Astrocyte of the hippocampus (primary cell): ENCODE measurements at places on chromosomes 2 and 18.

GRCh38 chr18:3263132-3263700, 1.3 kb downstream of the MYL12B start:
- no peak for DNase-seq

DNA sequence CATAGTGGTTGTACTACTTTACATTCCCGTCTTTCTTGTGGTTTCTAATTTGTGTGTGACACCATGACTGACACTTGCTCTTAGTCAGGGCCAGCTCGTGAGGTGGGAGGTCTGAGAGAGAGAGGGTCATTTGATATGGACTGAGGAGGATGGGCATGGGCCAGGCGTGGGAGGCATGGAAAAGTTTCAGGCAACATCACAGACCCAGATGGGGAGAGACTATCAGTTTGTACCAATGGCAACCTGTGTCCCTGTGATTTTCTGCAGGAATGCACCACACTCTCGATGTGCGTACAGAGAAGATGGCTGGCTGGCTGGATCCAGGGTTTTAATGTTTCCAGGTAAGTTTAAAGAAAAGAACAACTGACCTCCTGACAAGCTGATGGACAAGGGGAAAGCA, 273.6 kb downstream of the CYRIA start:
- DNase-seq = no peak

- DNase-seq = peak; percentile 77
Observed at GRCh38 chr2:1755436-1756191, 11.3 kb upstream of the PXDN start.

DNA sequence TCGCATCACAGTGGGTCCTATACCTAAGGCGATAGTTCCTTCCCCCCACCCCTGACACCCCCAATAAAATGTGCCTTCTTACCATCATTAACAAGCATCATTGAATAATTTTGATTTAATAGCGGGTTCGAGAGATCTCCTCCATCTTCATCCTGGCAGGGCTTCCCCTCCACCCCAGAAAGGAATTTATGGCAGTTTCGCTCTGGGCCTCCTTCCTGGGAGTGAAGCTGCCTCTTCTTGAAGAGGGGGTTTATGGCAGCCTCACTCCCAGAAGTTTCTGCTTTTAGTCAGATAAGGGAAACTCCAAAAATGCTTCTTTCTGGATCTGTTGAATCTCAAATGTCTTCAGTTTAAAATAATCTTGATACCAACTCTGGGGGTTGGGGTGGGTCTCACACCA, 45.7 kb downstream of the RRM2 start:
- DNase-seq = no peak

GRCh38 chr2:134429886-134430285, 176.0 kb downstream of the MGAT5 start:
- no peak for DNase-seq

DNA sequence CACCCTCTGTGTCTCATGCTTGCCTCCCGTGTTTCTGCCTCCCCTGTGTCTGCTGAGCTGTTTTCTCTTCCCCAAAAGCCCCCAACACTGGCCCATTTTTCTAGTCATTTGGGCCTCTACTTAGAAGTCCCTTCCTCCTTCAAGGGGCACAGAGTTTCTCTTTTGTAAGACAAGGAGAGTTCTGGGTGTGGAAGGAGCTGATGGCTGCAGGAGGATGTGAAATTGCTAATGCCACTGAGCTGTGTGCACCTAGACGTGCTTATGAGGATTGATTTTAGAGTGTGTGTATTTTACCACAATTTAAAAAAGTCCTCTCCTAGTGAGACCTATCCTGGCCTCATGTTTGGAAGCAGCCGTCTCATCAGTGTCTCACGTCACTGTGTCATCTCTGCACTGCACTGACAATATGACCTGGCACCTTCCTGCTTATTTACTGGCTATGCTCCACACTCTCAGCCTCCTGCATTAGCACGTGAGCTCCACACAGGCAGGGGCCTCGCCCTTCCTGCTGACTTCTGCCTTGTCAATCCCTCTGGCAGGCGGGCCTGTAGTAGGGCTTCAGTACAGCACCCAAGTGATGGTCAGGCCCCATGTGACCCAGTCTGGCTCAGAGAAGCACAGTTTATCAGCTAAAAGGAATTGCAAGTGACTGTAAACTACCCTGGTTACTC, 8.0 kb upstream of the MBP start:
- no peak for DNase-seq

DNA sequence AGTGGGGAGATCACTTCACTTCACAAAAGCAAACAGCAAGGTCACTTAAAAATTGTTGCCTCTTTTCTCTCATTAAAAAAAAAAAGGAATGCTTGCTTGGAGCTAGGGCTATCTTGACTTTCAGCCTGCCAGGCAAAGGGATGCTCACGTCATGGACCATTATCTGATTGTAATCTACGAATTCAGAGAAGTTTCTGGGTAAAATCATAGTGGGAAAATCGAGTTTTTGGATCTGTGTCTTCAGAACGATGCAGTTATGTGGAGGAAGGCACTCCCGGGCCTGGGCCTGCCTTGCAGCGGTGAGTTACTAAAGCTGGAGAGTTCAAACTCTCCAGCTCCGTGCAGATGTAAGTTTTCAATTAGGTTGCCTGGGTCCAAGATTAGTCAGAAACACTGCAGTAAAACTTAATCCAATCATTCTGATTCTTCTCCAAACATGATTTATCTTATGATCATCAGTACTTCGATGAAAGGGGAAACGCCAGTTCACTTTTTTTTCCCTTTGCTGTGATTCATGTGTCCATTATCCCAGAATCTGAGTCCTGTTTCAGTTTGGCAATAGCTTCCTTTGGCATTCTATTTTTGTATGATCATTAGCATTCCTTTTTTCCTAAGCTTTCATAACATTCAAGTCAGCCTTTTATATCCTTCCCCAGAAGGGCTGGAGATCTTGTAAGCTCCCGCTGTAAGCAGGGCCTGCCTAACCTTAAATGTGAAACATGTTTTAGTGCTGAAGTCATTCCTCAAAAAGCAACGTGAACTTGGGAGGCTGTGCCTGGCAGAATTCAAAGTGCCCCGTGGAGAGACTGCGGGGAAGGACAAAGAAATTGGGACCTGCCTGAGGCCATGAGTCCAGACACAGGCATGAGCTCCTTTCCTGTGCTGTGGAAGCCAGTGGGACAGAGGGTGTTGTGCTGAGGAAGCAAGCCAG, 119.3 kb upstream of the TWIST2 start:
- peak; percentile 86 for DNase-seq

- no peak for DNase-seq
Observed at GRCh38 chr18:77457681-77458080, 208.0 kb downstream of the GALR1 start.

DNA sequence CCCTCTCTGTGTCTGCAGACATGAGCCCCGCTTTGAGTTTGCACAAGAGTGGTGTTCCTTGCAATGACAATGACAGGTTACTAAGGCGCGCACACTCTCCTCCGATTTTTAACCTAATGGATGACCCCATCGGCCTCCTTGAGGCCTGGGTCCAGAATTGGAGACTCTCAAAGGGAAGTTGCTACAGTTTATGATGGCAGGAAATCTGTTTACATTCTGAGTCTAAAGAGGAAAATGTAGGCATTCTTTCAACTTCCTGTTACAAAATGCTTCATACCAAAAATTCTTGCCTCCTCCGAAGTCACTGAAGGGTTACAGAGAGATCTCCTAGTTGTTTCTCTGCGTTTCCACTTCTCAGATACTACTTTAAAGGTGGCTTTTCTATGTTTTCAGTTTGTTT, 225.3 kb upstream of the AGAP1 start:
- DNase-seq = peak; percentile 37

DNA sequence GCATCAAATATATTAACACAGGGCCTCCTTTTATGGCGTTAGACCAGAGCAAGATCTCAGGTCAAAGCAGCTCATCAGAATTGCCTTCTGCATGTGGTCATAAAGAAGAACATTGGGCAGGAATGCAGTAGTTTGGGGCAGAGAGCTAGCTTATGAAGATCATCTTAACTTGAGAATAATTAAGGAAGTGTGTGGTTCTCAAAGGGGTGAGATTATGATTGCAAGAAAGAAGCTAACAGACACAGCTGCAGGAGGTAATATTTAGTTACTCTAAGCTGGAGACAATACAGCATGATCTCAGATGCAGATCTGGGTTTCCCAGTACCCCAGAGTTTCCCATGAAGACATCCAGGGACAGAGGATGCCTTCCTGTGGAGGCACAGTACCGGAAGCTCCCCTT, 91.6 kb downstream of the TTC27 start:
- no peak for DNase-seq

DNA sequence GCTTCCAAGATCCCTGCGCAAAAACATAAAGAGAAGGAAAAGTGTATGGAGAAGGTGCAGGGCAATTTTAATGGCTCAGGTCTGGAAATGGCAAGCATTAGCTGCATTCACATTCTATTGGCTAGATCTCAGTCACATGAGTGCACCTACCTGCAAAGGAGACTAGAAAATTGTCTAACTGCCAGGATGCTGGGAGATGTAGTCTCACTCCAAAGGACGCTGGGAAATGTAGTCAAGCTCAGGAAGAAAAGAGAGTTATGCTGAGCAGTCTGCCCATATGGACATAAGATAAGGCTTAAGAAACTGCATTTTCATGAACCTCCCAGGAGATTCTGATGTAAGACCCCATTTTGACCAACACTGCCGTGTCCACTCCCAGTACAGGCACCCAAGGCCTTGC, 9.5 kb upstream of the KLHL29 start:
- DNase-seq = peak; percentile 20

GRCh38 chr2:196131949-196132925, 39.1 kb downstream of the STK17B start:
- peak; percentile 38 for DNase-seq

DNA sequence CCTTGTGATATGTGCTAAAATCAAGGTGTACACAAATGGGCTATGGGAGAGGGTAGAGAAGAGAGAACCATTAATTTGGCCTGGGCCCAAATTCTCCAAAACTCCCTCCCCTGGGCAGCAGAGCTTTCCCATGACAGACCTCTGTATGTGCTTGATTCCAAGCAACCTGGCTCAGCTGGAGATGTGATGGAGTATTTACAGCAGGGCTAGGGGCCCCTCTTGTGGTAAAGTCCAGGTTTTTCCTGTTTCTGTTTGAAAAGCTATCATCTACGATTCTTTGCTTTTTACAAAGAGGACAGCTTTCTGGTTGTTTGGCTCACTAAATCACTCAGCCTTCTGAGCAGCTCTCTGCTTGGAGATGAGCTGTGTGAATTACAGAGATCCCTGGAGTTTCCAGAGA, 40.3 kb downstream of the KCNS3 start:
- DNase-seq = peak; percentile 14

DNA sequence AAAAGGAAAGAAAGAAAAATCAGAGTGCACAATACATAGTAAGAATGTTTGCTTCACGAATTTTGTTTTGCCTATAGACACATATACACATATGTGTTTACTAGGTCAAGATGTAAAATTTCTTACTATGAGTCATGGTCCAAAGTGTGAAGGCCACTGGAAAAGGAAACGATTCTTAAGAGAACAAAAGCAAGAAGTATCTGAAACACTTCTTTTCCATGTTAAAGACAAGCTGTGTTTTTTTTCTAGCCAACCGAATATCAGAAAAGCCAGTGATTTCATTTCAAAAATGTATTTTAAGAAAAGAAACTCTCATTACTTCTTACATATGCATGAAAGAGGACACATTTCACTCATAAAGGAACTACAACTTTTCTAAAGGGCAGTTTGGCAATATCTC, 24.9 kb downstream of the PECR start:
- DNase-seq = peak; percentile 2

DNA sequence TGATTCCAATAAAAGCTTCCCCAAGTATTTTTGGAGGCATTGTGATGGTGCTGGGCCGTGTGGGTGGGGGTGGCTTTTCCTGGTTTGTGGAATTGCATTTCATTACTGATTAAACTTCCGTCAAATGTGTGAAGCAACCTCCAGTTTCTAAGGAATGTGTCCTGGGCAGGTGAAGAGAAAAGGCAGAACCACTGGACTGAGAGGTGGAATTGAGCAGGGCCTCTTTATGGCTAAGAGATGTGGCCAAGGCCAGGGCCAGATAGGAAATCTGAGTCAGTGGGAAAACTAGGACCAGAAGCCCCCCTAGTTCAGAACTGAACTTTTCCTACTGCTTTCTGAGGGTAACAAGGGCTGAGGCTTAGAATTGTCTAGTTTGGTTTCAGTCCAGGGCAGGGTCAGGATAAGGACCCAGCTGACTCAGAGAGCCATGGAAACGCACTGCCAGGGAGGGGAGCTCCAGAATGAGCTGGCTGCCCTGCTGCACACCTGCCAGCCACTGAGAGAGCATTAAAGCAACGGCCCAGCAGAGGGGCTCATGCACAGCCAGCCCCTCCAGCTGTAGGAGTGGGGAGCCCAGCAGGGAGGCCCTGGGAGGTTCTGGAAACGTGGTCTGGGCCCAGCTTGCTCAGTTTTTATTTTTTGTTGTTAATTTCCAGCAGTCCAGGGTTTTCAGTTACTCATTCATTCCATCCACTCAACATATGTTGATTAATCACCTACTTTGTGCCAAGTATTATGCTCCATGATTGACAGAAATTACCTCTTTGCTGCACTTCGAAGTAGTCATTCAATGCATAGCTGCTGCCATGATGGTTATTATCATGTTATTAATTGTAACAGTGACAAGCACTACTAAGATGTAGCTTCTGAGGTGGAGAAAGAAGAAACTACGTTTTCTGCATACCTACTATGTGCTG, 156.1 kb downstream of the MSH2 start:
- DNase-seq = peak; percentile 22

GRCh38 chr2:58268685-58269084, 27.6 kb upstream of the FANCL start:
- DNase-seq = no peak

- no peak for DNase-seq
Observed at GRCh38 chr2:80364524-80365212, 60.1 kb upstream of the LRRTM1 start.

DNA sequence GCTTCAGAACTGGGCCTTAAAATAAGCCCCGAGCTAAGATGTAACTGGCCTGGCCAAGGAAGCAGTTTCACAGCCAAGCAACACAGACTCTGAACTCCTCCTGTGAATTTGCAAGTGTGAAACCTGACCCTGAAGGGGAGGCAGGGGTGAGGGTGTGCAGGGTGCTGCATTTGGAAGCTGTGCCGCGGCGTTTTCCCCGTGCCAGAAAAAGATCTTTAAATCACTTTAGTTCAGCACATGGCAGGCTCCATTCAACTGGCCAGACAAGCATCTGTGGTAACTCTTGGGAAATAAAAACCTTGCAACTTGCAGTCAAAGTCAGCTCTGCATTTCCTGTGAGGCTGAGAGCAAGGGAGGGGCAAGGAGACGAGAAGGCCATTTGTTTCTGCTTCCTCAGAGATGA, 209.3 kb upstream of the SOX11 start:
- DNase-seq = peak; percentile 48

- DNase-seq = no peak
Observed at GRCh38 chr2:873027-873426, 77.6 kb upstream of the SNTG2 start.

GRCh38 chr2:238094438-238095022, 5.6 kb upstream of the ESPNL start:
- no peak for DNase-seq

- no peak for DNase-seq
Observed at GRCh38 chr2:203685789-203686420, 20.5 kb upstream of the CD28 start.

- no peak for DNase-seq
Observed at GRCh38 chr2:47908682-47909081, 2.4 kb upstream of the FBXO11 start.

DNA sequence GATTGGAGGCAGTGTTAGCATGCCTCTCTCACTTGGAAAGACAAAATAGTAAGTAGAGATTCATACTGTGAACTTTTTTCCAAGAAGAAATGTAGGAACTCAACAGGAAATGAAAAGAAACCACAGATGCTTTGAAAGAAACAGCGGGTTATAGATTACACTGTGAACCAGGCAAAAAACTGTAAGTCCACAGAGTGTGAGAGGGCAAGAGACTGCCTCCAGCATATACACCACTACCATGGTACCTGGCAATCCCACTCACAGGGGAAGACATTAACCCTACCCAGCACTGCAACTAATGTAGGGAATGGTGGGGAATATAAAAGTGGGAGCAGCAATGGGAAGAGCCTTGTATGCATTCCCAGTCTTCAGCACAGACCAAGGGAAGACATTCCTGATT, 150.6 kb upstream of the GALNT5 start:
- no peak for DNase-seq
